Kidney capillary endothelial cell (primary cell): ENCODE measurements at places on chromosomes 5 and 9.

GRCh38 chr9:114186605-114187289, 31.4 kb downstream of the COL27A1 start:
- no peak for DNase-seq

GRCh38 chr5:66974256-66974655, 222.3 kb downstream of the CD180 start:
- DNase-seq: no peak

GRCh38 chr9:128703616-128704355, 1.5 kb downstream of the PKN3 start:
- peak; percentile 26 for DNase-seq

DNA sequence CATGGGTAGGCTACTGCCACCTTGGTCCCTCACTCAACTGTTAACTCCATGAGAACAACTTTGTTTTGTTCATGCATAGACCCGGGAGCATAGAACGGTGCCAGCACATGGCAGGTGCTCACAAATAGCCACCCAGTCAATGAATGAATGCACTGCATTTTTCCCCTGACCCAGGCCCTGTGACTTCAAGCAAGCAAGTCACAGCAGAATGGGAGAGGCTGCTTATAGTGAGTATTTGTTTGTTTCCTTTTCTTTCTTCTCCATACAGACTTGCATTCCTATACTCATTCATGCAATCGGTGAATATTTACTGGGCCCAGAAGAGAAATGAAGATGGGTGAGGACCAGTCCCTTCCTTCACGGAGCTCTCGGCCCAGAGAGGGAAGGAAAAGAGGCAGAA, 62.0 kb downstream of the SHB start:
- no peak for DNase-seq

DNA sequence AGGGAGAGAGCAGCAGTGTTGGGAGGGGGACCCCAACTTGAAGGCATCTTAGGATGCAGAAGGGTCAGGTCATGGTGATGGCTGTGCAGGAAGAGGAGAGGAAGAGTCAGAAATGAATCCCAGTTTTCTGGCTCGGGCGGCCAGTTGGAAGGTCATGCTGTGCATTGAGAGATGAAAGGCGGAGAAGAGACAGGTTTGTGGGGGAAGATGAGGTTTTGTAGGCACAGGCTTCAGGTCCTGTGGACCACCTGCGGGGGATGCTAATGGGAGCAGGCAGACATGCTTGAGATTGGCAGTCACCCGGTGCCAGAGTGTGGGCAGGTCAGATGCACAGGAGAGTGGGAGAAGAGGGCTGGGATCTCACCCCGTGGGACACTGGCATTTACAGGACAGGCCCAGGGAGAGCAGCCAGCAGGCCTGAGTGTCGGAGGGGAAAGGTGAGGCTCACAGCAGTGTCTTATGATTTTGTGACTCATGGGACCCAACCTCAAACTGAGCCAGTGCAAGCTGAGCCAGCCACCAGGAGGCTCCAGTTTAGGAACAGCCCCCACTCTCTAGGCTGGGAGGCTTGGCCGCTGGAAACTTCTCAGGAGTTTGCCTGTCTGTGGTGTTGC, 17.5 kb downstream of the STXBP1 start:
- no peak for DNase-seq

DNA sequence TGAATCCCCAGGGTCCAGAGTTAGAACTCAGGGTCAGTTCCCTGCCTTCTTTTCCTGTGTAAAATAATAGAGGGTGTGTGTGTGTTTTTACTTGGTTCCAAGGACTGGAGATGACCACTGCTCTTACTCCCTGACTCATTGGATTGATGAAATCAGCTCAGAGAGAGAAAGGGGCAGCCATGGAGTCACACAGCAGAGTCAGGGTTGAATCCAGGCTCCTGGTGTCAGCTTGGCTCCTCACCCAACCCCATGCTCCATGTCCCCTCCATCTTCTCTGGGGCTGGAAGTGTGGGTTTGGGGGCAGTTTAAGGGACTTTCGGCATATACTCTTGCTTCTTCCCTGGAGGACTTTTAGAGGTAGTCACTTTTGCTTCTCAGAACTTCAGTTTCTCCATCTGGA, 21.6 kb downstream of the DAB2IP start:
- no peak for DNase-seq

DNA sequence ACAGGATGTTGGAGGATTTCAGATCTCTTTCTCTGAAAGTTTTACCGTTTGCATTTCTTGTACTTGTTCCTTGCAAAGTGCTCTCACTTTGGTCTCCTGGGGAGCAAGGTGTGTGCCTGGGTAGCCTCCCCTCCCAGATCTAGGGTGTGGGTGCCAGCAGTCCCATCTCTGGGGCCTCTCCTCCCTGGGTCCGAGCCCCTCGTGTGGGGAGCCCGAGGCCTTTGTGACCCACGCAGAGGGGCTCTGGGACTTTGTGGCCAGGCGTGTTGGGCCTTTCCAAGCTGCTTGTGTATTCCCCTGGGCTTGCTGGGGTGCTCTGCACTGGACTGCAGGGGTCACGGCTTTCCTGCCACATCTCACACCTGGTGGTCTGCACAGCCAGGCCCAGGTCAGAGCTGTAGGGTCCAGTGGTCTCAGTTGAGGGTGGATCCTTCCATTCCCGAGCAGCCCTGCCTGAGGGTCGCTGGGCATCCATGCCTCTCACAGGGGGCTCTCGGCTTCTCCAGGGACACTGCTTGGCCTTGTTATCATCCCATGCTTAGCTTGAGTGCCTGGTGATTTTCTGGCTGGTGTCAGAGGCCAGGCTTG, 96.3 kb downstream of the CACNA1B start:
- no peak for DNase-seq

DNA sequence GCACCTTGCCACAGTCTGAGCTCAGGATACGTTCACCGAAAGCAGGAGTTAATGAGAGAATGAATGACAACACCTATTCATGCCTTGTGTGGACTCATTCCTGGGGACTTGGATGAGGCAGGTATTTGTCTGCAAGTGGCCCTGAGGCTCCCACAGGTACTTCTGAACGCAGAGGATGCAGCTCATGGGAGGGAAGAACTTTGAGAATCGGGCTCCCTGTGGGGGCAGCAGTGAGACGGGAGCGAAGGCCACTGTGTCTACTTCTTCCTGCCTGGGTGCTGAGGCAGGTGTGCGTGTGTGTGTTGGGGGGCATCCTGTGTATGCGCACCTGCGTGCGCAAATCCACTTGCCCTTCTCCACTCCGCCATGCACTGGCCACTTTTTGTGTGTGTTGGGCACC, 42.2 kb downstream of the PTPN3 start:
- DNase-seq: no peak

GRCh38 chr9:21434202-21435014, 5.8 kb upstream of the IFNA1 start:
- DNase-seq: peak; percentile 38

DNA sequence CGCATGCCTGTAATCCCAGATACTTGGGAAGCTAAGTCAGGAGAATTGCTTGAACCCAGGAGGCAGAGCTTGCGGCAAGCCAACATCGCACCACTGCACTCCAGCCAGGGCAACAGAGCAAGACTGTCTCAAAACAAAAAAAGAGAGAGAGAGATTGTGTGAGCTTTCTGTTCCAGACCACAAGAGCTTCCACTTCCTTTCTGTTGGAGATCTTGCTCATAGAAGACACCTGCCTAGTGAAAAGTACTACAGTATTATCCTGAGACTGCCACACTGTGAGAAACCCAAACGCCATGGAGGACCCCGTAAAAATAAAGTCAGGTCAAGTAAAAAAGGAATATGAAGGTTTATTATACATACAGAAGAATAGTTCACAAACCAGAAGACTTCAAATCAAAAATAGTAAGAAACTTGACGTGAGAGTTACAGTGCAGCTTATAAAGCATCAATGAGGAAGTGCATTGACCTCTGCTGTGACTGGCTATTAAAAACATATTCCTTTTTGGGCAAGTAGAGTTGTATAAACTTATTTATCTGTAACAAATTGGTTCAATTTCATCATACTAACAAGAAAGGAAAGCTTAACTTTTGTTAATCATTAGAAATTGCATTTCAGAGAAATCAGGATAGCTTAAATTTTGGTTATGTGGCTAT, 4.3 kb upstream of the EMB start:
- no peak for DNase-seq

GRCh38 chr5:145965804-145966203, 29.4 kb downstream of the SH3RF2 start:
- no peak for DNase-seq
